ENCODE measurements at places on chromosomes 4 and X. TPM values are rescaled to one million over a fixed set of nuclear protein-coding genes. Genes with fewer than 3 reads are reported as not detected.

CC2D2A gene
- not detected for total RNA-seq

NR0B1 gene
- total RNA-seq = not detected

MAGEB10 gene
- not detected for total RNA-seq

RPS6KA6 gene
- not detected for total RNA-seq

ERCC6L gene
- total RNA-seq = 6.5 TPM

XPNPEP2 gene
- total RNA-seq = 0.61 TPM

DCTD gene
- 76.6 TPM for total RNA-seq

SPP1 gene
- 0.63 TPM for total RNA-seq

PABPC1L2B gene
- total RNA-seq = not detected

NLRP2B gene
- not detected for total RNA-seq

TASL gene
- 15.6 TPM for total RNA-seq

PRDM5 gene
- not detected for total RNA-seq

CLNK gene
- total RNA-seq = not detected

ADH1C gene
- total RNA-seq = not detected

ABRAXAS1 gene
- 7.5 TPM for total RNA-seq

USP51 gene
- total RNA-seq = 0.98 TPM

SOD3 gene
- not detected for total RNA-seq

GLOD5 gene
- not detected for total RNA-seq

IL13RA2 gene
- not detected for total RNA-seq

PAGE5 gene
- total RNA-seq = not detected

AKAP14 gene
- total RNA-seq = not detected

ADRA2C gene
- total RNA-seq = not detected

C4orf46 gene
- total RNA-seq = 18.0 TPM

SLC38A5 gene
- 93.1 TPM for total RNA-seq

GAGE13 gene
- total RNA-seq = not detected

TLR3 gene
- 0.51 TPM for total RNA-seq

GABRQ gene
- total RNA-seq = 0.07 TPM

IGFBP7 gene
- not detected for total RNA-seq

TBC1D8B gene
- total RNA-seq = 0.49 TPM

VCX2 gene
- not detected for total RNA-seq

HPGDS gene
- total RNA-seq = not detected

CASP3 gene
- total RNA-seq = 87.2 TPM

CSAG2 gene
- not detected for total RNA-seq

VEGFC gene
- not detected for total RNA-seq

SEC31A gene
- total RNA-seq = 174 TPM

HS6ST2 gene
- 1.3 TPM for total RNA-seq

PRR32 gene
- not detected for total RNA-seq

DDX60 gene
- 97.5 TPM for total RNA-seq

HMX1 gene
- not detected for total RNA-seq

GPR173 gene
- total RNA-seq = not detected

MAGED4B gene
- total RNA-seq = 0.85 TPM

VCX3A gene
- not detected for total RNA-seq

All from T-helper 1 cell treated with Interleukin-12 subunit alpha and Interleukin-12 subunit beta and Interleukin-4 antibody, amounts not matched to agents 30 ng/mL and 1 ng/mL, for 36 hours (primary cell).